ENCODE measurements at places on chromosomes 6 and 20.

DNA sequence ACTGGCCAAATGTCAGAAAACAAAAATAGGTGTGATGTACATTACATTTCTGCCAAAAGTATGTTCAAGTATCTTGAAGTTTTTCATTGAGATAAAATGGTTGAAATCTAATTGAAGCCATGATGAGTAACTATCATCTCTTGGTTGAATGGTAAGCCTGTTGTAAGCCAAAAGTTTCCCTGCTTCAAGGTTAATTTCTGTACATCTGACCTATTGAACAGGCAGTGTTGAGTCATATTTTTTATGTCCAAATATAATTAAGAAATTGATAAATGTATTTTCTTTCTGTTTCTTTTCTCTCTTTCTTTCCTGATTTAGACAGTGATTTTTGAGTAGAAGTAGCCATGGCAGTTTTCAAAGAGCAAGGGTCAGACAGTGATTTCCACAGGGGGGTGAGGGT, 4.4 kb downstream of the RREB1 start:
- DNase-seq = no peak
- no peak overlapping the region for H3K27ac ChIP-seq
- H3K4me3 ChIP-seq = peak overlapping the region; percentile 54

DNA sequence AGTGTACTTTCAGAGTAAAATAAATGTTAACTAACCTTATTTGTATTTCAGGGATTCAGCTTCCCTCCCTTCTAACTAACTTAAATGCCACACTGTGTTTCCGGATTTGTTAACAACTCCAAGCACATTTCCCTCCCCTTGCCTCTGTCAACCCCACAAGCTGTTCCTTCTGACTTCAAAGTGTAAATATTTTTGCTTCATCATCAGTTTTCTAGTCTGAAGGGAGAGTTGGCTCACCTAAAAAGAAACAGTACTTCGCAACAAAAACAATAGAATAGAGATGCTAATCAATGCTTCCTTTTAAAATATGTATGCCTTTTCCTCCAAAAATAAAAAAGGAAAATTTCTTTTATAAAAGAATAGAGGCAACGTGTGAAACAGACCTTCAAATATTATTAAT, 132.6 kb downstream of the THEMIS start:
- H3K4me3 ChIP-seq = no peak overlapping the region
- no peak for DNase-seq
- peak overlapping the region; percentile 87 for H3K27ac ChIP-seq
- peaks cover 14% of the 10 kb centered on the region for H3K4me1 ChIP-seq

DNA sequence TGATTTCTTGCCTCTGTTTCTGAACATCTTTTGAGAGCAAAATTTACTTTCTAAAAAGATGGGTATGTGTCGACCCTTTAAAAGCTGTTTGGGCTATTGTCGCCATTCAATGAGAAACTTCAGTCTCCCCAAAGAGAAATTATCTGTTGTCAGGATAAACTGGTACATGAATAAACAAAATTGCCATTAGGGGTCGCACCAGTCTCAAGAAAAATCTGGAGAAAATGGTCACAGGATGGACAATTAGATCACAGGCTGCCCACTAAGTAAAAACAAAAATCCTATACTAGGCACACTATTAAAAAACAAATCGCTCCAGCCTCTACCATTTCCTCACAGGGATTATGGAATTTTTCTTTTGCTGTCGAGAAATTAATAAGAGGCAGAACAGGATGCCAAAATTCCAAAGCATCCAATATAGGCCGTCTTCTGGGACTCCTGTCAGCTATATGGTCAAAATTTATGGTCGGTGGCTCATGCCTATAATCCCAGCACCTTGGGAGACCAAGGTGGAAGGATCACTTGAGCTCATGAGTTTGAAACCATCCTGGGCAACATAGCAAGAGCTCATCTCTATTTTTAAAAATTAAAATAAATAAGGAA, 5.5 kb upstream of the HLA-E start:
- H3K4me3 ChIP-seq = no peak overlapping the region
- H3K27me3 ChIP-seq = peaks cover 44% of the 10 kb centered on the region
- peak; percentile 36 for DNase-seq
- H3K27ac ChIP-seq = no peak overlapping the region
- H3K4me1 ChIP-seq = no peaks in the 10 kb centered on the region
- H3K36me3 ChIP-seq = no peaks in the 10 kb centered on the region

DNA sequence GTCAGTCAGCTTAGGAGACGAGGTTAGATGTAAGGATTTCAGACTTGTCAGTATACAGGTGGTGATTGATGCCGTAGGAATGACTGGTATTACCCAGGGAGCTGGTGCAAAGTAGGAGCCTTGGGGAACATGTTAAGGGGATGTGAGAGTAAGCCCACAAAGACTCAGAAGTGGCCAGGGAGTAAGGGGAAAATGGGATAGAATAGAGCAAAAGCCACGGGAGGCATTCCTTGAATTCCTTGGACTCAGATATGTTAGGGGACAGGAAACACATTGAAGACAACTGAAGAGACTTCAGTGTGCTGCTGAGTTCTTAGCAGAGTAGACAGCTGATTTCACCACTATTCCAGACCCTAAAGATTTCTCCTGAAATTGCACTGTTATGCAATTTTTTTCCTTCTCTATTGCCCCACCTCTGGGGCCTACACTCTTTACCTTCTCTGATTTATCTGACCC, 1.2 kb upstream of the ACAT2 start:
- DNase-seq = peak; percentile 6
- peak overlapping the region; percentile 90 for H3K4me3 ChIP-seq
- peaks cover 4% of the 10 kb centered on the region for H3K27me3 ChIP-seq
- peak overlapping the region; percentile 99 for H3K27ac ChIP-seq
- H3K4me1 ChIP-seq = peaks cover 36% of the 10 kb centered on the region

GRCh38 chr6:40999569-40999968, 39.5 kb downstream of the UNC5CL start:
- peaks cover 12% of the 10 kb centered on the region for H3K27me3 ChIP-seq
- H3K36me3 ChIP-seq = no peaks in the 10 kb centered on the region
- DNase-seq = peak; percentile 46
- peak overlapping the region; percentile 72 for H3K27ac ChIP-seq
- peaks cover 64% of the 10 kb centered on the region for H3K4me1 ChIP-seq

- H3K27ac ChIP-seq = no peak overlapping the region
- H3K4me1 ChIP-seq = no peaks in the 10 kb centered on the region
- H3K36me3 ChIP-seq = no peaks in the 10 kb centered on the region
- no peak overlapping the region for H3K4me3 ChIP-seq
These were observed 6.9 kb upstream of the CD40 start for GRCh38 chr20:46111028-46111835.

DNA sequence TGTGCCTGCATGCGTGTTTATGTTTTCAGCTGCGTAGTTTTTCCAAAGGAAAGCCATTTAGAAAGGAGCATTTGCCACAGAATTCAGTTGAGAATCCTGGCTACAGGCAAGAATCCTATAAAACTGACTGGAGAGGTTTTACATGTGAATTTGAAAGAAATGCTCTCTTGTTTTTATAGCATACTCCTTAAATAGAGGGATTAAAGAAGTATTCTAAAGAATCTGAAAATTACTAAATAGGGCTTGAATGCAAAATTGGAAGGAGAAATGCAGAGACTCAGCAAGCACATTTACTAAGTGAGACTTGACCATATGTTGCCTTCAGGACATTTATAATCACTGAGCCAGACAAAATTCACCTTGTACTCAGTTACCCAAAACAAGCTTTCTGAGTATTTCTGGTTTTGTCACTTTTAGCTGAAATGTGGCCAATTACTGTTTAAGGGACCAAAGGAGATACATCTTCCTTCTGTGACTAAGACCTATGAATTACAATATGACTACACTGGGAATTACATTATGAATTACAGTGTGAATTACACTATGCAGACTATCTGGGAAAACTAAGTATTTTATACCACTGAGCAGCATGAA, 107.4 kb upstream of the ASCC3 start:
- no peak overlapping the region for H3K4me3 ChIP-seq
- no peak overlapping the region for H3K27ac ChIP-seq
- no peaks in the 10 kb centered on the region for H3K4me1 ChIP-seq
- DNase-seq = no peak

GRCh38 chr20:32521780-32522525, 63.2 kb downstream of the NOL4L start:
- DNase-seq = peak; percentile 89
- H3K4me3 ChIP-seq = no peak overlapping the region
- H3K4me1 ChIP-seq = peaks cover 79% of the 10 kb centered on the region

DNA sequence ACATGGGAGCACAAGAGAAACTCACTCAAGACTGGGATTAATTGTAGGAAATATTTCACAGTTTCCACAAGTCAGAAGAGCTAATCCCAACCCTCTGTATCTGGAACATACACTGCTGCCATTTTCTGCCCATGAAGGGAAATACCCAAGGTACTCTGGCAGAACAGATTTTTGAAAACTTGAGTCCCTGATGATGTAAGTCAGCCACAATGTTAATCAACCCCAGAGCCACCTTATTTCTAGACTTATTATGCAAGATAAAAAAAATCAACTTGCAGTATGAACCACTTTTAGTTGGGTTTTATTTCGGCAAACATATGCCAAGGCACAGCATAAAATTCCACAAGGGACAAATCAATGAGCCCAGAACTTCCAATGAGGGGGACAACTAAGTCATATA, 141.5 kb downstream of the LY86 start:
- no peak overlapping the region for H3K4me3 ChIP-seq
- peaks cover 8% of the 10 kb centered on the region for H3K27me3 ChIP-seq
- no peak overlapping the region for H3K27ac ChIP-seq
- no peaks in the 10 kb centered on the region for H3K36me3 ChIP-seq
- peaks cover 57% of the 10 kb centered on the region for H3K4me1 ChIP-seq

- peaks cover 29% of the 10 kb centered on the region for H3K4me1 ChIP-seq
- no peaks in the 10 kb centered on the region for H3K36me3 ChIP-seq
- no peak for DNase-seq
- H3K27ac ChIP-seq = no peak overlapping the region
- no peak overlapping the region for H3K4me3 ChIP-seq
These were observed 22.9 kb upstream of the ZNF133 start for GRCh38 chr20:18265441-18265840.

DNA sequence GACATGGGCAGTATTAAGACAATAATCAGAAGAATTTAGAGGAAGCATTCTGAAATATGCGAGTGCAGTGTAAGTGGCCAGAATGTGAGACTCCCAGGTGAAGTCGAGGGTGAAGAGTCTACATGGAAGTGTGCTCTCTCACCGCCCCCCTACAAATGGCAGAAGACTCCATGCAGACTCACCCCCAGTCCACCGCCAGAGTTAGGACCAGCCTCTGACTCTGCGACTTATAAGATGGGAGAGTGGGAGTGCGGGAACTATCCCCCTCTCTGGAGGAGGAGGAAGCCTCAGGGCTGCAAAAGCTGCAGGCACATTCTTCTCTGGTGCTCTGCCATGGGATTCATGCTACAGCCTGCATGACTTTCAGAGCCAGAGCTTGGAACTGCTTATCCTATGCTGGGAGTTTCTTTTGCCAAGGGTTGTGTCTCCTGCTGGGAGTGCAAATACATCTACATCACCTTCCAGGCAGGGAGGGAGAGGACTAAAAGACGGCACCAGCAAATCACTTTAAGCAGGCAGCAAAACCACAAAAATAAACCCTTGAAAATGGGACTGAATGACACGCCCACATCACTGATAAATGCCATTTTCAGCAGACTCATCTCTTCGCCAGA, 206.7 kb upstream of the SULF2 start:
- DNase-seq = no peak
- peaks cover 19% of the 10 kb centered on the region for H3K27me3 ChIP-seq
- peaks cover 10% of the 10 kb centered on the region for H3K36me3 ChIP-seq
- H3K4me3 ChIP-seq = peak overlapping the region; percentile 63
- peak overlapping the region; percentile 44 for H3K27ac ChIP-seq

GRCh38 chr6:168589275-168589674, 148.3 kb downstream of the SMOC2 start:
- no peak overlapping the region for H3K27ac ChIP-seq
- H3K36me3 ChIP-seq = no peaks in the 10 kb centered on the region
- no peak overlapping the region for H3K4me3 ChIP-seq
- peaks cover 4% of the 10 kb centered on the region for H3K27me3 ChIP-seq
- H3K4me1 ChIP-seq = no peaks in the 10 kb centered on the region
- DNase-seq = no peak

DNA sequence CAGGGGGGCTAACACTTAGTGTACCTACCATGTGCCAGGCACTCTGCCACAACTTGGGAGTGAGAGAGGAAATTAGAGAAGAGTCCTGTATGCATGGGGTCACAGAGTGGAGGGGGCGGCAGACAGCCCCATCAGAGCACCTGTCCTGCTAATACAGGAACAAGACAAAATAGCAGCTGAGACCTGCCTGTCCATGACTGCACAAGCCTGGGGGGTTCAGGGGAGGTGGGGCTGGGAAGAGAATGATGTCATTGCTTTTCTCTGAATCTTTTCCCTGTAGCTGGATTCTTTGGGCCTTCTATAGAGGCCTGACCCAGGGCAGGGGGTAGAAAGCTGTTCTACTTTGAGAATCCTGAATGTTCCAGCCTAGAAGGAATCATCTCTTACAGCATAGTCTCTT, 37.4 kb downstream of the FOXP4 start:
- H3K4me3 ChIP-seq = no peak overlapping the region
- H3K27ac ChIP-seq = no peak overlapping the region
- H3K36me3 ChIP-seq = peaks cover 55% of the 10 kb centered on the region
- H3K4me1 ChIP-seq = peaks cover 96% of the 10 kb centered on the region
- H3K27me3 ChIP-seq = peaks cover 11% of the 10 kb centered on the region
- no peak for DNase-seq

DNA sequence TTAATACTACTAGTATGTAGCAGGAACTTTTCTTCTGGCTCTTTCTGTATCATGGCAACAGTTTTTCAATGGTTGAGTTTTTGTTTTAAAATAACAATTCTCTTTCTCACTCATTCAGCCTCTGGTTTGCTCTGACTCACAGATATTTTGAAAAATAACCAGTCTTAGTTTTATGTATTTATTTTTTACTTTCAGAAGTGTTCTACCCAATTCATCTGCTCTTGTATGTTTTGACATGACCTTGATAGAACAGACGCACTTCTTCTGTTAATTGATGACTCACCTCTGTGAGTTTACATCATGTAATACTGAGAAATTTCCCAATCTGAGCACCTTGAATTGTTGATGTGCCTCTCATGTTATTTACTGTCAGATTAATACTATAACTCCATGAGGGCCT, 178.9 kb downstream of the SASH1 start:
- H3K27ac ChIP-seq = peak overlapping the region; percentile 89
- H3K4me3 ChIP-seq = no peak overlapping the region
- H3K27me3 ChIP-seq = no peaks in the 10 kb centered on the region
- DNase-seq = no peak
- H3K4me1 ChIP-seq = peaks cover 43% of the 10 kb centered on the region

- no peak for DNase-seq
- H3K4me3 ChIP-seq = no peak overlapping the region
- H3K4me1 ChIP-seq = peaks cover 33% of the 10 kb centered on the region
- no peak overlapping the region for H3K27ac ChIP-seq
These were observed 1.3 kb upstream of the E2F1 start for GRCh38 chr20:33687370-33687915.

- peaks cover 11% of the 10 kb centered on the region for H3K27me3 ChIP-seq
- H3K36me3 ChIP-seq = no peaks in the 10 kb centered on the region
- no peak for DNase-seq
- H3K27ac ChIP-seq = no peak overlapping the region
- peaks cover 36% of the 10 kb centered on the region for H3K4me1 ChIP-seq
These were observed 27.1 kb upstream of the EMILIN3 start for GRCh38 chr20:41393705-41394066.

Measured in nephron progenitor cell (in vitro differentiated cells).